ENCODE measurements at places on chromosomes 3 and 15. TPM values are rescaled to one million over a fixed set of nuclear protein-coding genes. Genes with fewer than 3 reads are reported as not detected.

ATP8B4 gene
- 2.1 TPM for polyA plus RNA-seq

DNA sequence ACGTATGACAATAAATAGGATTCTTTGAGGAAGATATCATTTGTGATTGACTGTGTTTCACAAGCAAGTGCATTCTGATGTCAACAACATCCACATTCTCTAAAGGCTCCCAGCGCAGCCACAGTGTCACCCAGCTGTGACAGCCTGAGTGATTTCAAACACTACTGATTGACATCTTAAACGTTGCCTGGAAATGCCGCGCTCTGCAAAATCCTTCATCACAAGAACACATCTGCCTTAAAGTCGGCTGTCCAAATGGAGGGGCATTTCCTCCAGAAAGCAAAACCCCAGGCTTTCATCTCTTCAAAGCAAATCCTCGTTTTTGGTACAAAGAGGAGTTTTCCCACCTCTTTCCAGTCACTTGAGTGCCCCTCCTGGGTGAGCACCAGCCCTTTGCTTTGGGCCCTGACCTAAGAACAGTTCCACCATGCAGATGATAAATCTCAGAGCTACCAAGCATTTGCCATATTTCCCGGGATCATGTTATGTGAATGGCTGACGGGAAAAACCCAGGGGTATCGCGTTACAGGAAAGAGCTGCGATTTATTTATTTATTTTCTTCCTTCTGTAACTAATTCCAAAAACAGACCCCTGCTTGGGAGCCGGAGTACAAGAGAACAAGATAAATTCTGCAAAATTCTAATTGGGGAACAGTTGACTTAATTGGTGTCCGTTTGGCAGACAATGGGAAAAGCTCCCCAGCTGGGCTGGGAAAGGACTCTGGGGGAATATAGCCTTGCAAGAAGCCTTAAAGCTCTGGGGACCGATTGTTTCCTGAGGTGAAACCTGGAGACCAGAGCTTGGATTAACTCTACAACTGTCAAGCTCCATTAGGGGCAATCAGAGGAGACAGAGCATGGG is 703.8 kb upstream of the NR2F2 start:
- no peak for DNase-seq

ACKR4 gene
- polyA plus RNA-seq, result 2.5 TPM

LRRN1 gene
- 23.3 TPM for polyA plus RNA-seq

GRCh38 chr3:11457135-11457534 is 184.9 kb downstream of the ATG7 start:
- DNase-seq, result no peak

DNA sequence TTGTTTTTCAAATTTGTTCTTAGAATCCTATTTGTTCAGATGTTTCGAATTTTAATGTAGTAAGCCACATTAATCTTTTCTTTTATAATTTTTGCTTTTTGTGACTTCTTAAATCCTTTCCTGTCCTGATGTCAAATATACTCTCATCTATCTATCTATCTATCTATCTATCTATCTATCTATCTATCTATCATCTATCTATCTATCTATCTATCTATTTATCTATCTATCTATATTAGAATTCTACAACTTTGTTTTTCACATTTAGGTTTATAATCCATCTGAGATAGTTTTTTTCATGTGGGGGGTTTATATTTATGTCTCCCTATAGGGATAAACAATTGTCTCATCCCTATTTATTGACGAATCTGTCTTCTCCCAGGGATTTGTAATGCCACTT is 32.1 kb downstream of the CTXND1 start:
- no peak for DNase-seq

DNA sequence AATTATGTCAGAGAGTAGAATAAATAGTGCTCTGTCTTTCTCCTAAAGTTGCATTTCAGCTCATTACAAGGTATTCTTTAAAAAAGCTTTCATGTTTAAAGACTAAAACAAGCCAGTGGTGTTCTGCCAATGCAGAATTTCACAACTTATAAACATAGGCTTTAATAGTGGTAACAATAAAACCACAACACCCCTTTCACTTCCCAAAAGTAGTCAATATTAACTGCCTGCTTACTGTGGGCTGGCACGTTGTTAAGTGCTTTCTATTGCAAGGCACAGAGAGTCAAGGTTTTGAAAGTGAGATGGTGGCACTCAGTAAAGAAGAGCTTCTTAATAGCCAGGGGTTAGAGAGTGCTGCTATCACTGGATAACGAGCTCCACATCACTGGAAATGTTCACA is 8.4 kb upstream of the RTP1 start:
- no peak for DNase-seq

PLAAT1 gene
- polyA plus RNA-seq, result 0.63 TPM

LMAN1L gene
- not detected for polyA plus RNA-seq

DNA sequence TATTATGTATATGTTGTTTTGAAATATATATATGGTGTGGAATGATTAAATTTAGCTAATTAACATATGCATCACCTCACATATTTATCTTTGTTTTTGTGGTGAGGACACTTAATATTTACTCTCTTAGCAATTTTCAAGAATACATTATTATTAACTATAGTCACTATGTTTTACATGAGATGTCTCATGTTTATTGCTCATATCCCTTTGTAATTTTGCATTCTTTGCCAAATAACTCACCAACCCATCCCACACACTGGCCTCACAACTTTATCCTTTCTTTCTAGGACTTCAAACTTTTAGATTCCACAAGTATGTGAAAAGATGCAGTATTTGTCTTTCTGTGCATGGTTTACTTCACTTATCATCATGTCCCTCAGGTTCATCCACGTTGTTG is 950.2 kb upstream of the CADM2 start:
- no peak for DNase-seq

DNA sequence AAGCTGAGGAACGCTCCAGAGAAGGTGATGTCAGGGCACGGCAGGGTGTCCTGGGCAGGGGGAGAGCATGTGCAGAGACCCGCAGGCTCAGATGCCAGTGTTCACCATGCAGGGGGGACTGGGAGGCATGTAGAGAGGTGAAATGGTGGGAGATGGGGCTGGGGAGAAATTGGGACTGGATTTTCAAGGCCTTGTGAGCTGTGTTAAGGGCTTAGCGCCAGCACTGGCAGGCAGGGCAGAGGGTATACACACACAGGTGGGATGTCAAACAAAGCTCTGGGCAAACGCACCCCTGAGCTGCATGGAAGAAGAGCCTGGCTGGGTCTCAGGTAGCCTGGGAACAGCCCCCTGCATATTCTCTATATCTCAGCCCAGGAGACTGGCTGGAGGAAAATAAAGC is 282.7 kb downstream of the SHQ1 start:
- no peak for DNase-seq

- DNase-seq, result no peak
These were observed 243.5 kb upstream of the KBTBD8 start for GRCh38 chr3:66754613-66755012.

GRCh38 chr15:75943246-75943645 is 39.6 kb downstream of the FBXO22 start:
- DNase-seq, result no peak

- DNase-seq, result no peak
These were observed 16.0 kb downstream of the UBE2E2 start for GRCh38 chr3:23219117-23219516.

EPHA3 gene
- 13.9 TPM for polyA plus RNA-seq

FGF7 gene
- 23.7 TPM for polyA plus RNA-seq

CCDC54 gene
- not detected for polyA plus RNA-seq

- DNase-seq, result no peak
These were observed 360.3 kb upstream of the TBL1XR1 start for GRCh38 chr3:177557548-177557947.

- DNase-seq, result no peak
These were observed 389.2 kb upstream of the GRM7 start for GRCh38 chr3:6471744-6472143.

GRCh38 chr3:149463921-149464320 is 10.6 kb upstream of the TM4SF4 start:
- no peak for DNase-seq

DNA sequence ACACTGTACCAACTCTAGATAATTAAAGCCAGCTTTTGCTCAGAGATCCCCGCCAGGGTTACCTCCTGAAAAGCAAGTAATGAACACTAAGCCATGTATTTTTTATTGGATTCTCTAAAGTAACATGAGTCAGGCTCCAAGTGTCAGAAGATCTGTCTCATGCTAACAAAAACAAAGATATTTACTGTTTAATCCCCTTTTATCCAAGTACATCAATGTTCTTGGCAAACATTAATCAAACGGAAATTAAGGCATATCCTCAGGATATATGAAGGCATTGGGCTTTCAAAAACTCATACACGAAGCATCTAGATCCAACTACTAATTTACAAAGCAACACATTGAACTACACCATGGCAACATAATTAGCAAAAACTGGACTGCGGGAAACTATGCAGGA is 37.2 kb downstream of the MYO5A start:
- DNase-seq, result no peak

DNA sequence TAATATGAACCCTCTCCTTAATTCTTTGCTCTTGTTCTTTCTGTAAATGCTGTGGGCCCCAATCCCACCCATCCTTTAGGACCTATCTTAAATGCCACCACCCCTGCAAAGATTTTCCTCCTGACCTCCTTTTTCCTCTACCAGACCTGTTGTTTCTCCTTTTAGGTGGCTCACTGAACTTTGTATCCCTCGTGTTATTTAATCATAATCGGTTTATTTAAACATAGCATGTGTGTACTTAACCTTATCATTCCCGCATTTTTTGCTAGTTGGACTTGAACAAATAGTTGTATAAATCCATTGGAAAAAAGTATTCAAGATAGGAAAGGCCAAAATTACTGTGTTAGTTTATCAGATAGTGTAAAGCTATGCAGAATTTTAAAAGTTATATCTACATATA is 988 bp upstream of the NFKBIZ start:
- no peak for DNase-seq

DNA sequence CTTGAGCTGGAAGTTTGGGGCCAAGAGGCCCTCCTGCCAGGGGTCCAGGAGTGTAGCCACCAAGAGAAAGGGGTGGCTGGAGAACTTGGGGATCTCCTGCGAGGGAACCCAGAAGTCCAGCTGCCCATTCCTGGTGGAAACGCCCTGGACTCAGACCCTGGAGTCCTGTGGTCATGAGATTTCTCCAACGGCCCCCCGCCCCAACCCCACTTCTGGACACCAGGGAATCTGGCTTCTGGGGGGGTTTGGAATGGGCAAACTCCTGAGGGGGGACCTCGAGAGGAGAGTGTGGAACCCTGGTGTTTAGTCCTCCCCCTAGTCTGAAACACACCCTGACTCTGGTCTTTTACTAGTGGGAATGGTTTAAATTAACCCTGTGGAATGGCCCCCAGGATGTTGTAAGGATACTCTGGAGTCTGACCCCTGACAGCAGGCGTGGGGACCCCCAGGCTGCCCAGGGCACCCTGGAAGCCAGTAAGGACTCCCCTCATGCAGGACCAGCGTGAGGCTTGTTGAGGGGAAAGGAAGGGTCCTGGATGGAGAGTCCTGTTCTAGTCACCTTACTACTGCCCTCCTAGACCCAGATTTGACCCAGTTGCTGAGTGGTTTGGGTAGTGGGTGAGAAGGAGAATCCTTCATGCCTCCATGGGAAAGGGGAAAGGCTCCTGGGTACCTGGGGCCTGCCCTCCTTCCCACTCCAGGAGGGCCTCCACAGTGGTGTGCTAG is 540 bp downstream of the KLHDC8B start:
- no peak for DNase-seq

DNA sequence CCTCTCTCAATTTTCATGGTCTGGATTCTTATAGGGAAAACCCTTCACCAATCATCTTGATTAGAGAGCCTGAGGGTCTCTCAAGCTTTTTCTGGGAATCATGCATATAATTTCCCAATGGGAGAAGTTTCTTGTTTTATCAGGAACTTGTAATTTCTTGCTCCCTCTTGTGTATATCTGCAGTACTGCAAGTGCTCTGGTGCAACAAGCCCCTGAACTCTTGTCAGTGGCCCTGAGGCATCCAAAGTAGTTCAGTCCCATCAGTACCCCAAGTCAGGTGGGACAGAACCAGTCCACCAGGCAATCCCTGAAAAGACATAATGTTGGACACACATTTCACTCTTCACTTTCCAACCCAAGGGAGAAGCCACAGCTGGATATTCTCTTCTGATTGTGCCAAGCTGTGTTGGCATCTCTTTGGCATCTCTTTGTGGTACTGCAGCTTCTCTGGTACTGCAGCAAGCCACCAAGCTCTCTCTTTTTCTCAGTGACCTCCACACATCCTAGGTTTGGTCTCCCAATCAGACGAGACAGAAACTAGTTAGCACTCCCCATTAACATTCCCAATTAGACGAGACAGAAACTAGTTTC is 214.5 kb downstream of the ZIC4 start:
- peak; percentile 28 for DNase-seq

GRCh38 chr3:133300102-133300501 is 99.8 kb upstream of the BFSP2 start:
- DNase-seq, result no peak

DNA sequence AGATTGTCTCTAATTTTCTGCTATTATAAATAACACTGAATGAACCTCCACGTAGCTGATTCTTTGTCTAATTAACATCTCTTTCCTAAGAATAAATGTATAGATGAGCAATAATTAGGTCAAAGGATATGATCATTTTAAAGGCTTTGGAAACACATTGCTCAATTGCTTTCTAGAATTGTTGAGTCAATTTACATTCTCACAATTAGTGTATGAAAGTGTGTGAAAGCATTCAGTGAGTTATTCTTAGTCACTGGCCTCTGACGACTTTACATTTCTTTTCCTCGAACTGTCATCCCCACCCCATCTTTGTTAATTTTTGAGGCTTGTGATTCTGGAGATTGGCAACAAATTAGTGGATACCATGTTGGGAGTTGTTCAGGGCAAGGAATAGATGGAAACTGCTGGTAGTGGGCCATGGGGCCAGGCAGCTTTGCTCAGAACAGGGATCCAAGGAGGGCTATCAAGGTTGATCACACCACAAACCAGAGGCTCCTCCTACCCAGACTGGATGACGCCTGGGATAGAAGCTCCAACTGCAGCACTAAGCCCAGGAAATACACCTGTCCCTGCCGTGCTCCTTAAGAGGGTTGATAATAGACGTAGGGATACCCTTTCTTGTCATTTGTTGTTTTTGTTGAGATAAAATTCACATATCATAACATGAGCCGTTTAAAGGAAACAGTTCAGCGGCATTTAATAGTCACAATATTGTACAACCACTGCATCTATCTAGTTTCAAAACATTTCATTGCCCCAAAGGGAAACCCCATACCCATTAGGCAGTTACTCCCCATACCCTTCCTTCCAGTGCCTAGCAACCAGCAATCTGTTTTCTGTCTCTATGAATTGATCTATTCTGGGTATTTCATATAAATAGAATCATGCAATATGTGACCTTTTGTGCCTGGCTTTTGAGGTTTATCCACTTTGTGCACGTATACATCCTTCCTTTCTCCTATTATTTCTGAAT is 27.9 kb downstream of the EIF1B start:
- no peak for DNase-seq

LRRC15 gene
- polyA plus RNA-seq, result 0.16 TPM

DNA sequence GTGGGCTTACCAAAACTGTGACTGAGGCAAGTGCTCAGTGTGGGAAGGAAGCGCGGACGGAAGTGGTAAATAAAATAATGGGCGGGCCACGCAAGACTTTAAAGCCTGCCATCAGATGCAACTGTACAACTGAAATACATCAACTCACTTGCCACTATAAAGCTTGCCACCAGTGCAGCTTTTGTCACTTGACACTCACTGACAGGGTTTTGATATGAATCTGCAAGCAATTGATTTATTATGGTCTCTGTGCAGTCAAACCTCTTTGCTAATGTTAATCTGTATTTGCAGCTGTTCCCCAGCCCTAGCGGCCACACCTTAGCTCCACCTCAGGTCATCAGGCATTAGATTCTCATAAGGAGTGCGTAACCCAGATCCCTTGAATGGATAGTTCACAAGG is 2.3 kb upstream of the GFM1 start:
- DNase-seq, result no peak

CLDN16 gene
- polyA plus RNA-seq, result not detected

- no peak for DNase-seq
These were observed 34.2 kb downstream of the BDH1 start for GRCh38 chr3:197521277-197522182.
